ENCODE measurements at places on chromosomes 6 and 20.

DNA sequence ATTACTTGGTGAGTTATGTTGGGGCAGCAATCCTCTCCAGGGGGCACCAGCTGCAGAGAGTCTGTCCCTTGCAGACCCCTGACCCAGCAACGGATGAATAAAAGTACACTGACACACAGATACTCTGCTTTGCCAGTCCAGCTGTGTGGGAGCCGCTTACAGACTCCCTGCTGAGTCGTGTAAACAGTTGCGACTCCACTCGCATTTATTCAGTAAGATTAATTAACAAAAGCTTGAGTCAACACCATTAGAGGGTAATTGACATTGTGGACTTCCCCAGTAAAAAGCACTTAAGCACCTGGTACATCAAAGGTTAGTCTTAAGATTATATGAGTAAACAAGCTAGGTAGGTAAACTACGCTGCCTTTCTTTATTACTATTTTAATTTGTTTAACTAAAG lies 92.0 kb upstream of the TMEM181 start:
- DNase-seq = no peak

GRCh38 chr6:46612645-46613044 lies 40.0 kb downstream of the CYP39A1 start:
- DNase-seq = no peak

DNA sequence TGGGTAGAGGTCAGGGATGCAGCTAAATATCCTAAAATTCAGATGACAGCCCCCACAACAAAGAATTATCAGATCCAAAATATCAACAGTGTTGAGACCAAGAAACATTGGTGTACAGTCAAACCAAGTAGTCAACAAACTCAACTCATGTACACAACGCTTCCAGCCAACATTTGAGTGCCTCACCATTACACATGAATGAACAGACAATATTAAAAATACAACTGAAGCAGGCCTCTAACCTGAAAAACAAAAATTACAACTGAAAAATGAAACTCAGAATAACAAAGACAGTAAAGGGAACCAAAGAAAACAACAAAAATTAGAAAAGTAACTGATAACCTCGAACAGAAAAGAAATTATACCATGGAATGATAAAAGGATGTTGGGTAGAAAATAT lies 46.2 kb downstream of the HACE1 start:
- no peak for DNase-seq

- no peak for DNase-seq
Measured at GRCh38 chr6:168938546-168938945, 315.1 kb downstream of the THBS2 start.

DNA sequence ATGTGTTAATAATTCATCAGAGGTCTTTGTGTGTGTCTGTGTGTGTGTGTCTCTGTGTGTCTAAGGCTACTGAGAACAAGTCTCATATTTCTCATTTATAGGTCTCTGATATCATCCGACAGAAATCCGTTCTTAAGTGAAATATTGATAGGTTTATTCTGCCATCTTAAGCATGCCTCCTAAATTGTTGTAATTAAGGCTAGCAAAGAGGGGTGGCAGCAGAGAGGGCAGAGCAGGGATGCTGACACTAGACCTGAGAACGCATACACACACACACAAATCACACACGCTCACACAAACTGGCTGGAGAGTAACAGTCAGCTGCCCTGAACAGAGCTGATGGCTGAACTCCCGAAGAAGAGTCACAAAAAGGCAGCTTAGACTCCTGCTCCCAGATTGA lies 84.9 kb upstream of the LRFN2 start:
- no peak for DNase-seq

DNA sequence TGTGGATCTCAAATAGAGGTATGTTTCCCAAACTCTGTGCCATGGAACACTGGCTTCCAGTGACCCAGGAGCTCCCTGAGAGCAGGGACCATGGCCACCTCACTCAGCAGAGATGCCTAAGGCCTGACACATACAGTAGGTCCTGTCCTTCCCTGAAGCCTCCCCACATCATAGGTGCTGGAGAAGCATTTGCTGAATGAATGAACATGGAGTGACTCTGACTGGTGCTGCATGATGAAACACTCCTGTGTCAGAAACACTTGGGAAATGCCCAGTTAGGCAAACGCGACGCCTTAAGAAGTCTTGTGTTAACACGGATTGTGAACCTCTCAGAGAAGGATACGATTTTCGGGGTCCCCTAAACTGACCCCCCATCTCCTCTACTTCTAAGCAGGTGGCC lies 14.3 kb downstream of the SLA2 start:
- no peak for DNase-seq

GRCh38 chr6:24357336-24358218 lies at the start of gene DCDC2:
Gene DCDC2 (minus strand): TSS chr6:24358059. CDS start chr6:24357750, 309 bp downstream.
- DNase-seq = no peak

GRCh38 chr6:130906736-130907381 lies 79.7 kb downstream of the SMLR1 start:
- no peak for DNase-seq

GRCh38 chr6:42138630-42139619 lies 3.5 kb downstream of the C6orf132 start:
- DNase-seq = no peak

- DNase-seq = no peak
Measured at GRCh38 chr6:77371748-77372147, 91.5 kb downstream of the HTR1B start.

DNA sequence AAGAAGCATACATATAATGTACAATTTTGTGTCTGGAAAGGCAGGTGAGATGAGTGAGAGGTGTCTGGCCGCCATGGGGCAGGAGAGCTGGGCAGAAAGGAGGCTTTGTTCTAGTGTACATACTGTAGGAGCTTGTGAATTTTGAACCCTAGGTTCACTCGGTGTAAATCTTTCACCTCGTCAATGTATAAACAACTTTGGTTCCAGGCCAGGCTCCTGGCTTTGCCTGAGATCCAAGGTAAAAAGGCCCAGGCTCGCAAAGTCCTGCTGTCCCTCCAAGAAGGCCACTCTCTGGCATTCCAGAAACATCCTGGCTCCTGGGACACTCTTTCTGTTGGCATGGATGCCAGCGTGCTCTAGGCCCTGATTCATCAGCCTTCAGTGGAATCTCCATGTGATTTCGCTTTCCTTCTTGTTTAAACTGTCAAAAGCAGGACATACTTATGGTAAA lies 7.1 kb upstream of the SLC22A7 start:
- no peak for DNase-seq

GRCh38 chr6:135465307-135465706 lies 32.2 kb downstream of the AHI1 start:
- DNase-seq = no peak
